Putamen (tissue), 1 donor: ENCODE measurements at places on chromosomes 4 and X.

DNA sequence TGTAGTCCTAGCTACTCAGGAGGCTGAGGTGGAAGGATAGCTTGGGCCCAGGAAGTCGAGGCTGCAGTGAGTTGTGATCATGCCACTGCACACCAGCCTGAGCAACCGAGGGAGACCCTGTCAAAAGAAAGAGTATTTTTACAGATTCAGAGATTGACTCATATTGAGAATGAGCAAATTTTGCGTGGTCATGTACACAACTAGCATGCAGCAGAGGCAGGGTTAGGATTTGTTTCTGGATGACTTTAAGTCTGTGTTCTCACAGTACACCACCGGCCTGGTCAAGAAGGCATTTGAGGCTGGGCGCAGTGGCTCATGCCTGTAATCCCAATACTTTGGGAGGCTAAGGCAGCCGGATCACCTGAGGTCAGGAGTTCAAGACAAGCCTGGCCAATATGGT, 44.8 kb upstream of the CBR4 start:
- no peak for DNase-seq

DNA sequence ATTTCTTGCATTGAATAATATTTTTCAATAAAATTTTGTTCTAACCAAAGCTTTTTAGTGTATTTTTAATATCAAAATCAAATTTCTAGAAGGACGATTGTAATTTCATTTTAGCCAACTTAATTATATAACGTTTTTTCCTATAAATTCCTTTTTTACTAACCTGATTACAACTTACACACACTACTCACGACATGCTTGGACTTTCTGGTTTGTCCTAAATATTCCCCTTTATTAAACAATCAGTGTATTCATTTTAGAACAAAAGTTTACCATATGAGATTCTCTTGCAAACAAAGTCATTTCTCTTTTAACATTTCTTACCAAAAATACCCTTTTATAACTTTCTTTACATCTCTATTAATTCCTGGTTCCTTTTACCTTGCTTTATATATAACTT, 173.7 kb downstream of the PWWP3B start:
- no peak for DNase-seq

- no peak for DNase-seq
Measured at GRCh38 chr4:129322920-129323319, 227.0 kb downstream of the C4orf33 start.

DNA sequence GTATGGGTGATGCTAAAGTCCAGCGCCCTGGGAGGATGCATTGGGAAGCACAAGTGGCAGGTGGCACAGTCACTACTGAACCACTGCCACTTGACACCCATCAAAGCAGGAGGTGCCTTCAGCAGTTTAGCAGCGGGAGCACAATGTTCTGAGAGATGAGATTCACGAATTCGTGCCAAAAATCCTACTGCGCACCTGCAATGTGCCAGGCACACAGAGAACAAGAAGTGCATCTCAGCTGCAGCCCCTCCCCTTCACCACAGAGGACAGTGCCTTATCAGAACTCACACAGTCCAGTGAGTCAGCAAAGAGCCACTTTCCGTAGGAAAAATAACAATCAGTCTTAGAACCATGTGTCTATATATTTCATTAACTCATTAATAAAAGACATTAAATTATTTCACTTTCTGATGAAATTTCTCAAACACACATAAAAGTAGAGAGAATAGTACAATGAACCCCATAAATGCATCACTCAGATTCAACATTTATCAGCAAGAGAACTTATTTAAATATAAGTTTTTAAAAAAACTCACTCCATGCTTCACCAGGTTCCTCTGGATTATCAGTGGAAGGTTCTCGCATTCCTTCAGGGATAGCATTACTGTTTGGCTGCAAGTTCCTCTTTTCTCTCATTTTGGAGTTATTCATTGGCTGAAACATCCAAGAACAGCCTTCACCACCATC, 47.0 kb downstream of the BEND2 start:
- no peak for DNase-seq

DNA sequence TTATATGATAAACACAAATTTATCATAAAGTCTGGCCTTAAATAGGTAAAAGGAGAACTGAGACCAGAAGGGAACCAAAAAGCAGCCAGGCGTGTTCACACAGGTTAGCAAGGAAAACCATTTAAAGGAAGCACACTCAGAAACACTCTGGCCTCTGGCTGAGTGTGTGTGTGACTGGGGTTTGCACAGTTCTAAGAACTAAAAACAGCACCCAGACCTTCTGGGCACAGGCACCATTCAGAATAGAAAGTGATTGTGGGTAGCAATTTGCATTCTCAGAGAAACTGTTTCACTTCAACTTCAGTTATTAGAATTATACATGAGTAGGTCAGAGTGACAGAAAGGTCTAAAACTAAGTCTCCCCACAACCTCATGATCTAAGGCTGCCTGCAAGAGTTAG, 10.0 kb downstream of the GPR82 start:
- no peak for DNase-seq
